ENCODE measurements at places on chromosomes 11 and 22.

GRCh38 chr11:87353771-87354345, 316.1 kb downstream of the TMEM135 start:
- no peak for DNase-seq

DNA sequence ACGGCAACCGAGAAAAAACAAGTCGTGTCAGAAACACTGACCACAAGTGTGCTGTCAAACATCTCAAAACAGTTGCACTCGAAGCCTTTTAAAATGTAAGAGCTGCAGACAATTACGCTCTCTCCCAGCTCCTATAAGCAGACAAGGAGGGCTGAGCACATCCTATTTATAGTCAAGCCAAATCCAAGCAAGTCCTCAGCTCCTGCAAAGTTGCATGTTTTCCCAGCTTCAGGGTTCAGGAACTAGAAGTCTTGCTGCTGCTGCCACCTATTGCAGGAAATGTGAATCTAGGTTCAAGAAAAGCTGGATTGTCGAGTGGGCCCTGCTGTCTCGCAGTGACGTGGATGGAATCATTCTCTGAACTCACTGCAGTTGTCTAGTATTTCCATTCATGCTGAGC, 15.5 kb downstream of the EFCAB6 start:
- DNase-seq, result peak; percentile 53

DNA sequence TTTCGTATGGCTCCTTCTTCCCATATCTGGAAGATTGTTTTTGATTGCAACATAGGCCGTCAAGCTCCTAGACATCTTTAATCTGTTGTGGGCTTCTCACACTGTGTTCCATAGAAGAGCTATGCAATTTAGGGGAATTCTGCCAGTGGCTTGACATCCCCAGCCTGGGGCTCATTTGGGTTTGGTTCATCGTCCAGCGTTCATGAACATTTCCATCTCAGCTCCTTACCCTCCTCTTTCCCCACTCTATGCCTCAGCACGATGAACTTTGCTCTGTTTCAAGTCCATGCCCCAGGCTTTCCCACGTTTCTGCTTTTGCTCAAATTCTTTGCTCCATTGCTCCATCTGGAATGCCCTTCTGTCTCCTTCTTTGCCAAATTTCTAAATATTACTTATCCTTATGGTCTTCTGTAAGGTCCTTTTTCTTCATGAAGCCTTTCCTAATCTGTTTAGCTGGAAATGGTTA, 26.1 kb upstream of the CLMP start:
- DNase-seq, result no peak

DNA sequence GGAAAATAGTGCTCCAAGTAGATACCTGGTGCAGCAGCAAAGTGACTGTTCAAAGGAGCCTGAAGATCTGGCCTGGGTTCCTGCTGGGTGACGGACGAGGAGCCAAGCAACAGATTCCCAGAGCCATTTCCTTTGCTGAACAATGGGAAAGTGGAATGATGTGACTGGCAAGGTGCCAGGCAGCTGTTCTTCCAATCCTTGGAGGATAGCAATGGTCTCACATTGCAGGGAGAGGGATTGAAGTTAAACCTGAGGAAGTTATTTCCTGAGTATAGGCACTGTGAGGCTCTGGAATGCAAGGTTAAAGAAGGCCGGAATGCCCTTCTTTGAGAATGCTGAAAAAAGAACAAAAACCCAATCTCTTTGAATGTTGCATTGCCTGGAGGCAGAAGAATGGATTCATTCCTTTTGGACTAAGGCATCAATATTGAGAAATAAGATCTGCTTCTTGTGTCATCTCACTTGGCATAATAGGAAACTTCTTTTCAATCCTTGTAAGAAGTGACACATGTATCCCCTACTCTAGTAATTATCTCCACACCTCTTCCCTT, 223.8 kb downstream of the BLID start:
- DNase-seq, result peak; percentile 85

DNA sequence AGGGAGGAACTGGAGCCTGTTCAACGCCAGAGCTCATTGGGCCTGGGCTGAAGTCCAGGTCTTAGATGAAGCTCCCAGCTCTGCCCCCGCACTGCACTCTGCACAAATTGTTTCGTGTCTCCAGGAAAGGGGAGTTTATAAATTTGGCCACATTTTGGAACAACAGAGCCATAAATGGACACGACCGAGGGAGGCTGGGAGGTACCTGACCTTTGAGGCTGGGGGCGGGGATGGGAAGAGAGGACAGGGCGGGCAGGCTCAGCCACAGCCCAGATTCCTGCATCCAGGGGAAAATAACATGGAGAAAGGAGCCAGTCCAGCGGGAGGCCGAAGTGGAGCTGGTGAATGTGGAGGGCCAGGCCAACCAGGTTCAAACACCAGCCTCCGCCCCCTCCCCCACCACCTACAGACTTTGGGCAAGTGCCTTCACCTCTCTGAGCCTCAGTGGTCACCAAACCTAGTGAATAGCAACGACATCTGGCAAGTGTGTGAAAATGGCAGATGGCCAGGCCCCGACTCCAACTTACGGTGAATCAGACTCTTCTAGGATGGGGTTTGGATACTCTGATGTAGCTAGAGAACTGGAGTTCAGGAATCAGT, 36.8 kb upstream of the SMTN start:
- DNase-seq, result peak; percentile 41

DNA sequence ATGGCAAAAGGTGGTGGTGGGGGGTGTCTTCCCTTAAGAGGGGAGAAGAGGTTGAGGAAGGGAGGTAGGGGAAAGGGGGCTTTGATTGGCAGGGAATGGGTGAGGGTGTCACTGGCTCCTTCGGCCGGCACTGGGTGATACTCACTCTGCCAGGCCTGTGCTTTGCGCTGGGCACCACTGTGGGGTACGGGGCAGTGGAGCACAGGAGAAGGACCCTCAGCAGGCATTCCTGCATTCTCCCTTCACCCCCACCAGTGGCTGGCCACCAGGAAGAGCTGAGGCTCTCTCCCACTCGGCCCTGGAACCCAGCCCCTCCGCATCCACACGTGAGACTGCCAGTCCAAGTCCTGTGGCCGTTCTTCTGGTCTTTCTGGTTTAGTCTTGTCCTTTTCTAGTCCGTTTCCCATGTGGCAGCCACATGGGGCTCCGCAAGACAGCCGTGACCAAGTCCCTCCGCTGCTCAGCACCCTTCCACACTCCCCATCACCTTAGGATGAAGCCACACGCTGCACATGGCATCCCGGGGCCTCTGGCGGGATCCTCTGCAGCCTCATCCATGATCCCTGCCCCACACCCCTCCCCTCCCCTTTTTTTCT, 8.0 kb downstream of the CAPN5 start:
- no peak for DNase-seq

- DNase-seq, result peak; percentile 92
Measured at GRCh38 chr11:102111011-102111786, 952 bp downstream of the YAP1 start.

- DNase-seq, result peak; percentile 4
Measured at GRCh38 chr22:38653741-38654140, 2.5 kb downstream of the FAM227A start.

DNA sequence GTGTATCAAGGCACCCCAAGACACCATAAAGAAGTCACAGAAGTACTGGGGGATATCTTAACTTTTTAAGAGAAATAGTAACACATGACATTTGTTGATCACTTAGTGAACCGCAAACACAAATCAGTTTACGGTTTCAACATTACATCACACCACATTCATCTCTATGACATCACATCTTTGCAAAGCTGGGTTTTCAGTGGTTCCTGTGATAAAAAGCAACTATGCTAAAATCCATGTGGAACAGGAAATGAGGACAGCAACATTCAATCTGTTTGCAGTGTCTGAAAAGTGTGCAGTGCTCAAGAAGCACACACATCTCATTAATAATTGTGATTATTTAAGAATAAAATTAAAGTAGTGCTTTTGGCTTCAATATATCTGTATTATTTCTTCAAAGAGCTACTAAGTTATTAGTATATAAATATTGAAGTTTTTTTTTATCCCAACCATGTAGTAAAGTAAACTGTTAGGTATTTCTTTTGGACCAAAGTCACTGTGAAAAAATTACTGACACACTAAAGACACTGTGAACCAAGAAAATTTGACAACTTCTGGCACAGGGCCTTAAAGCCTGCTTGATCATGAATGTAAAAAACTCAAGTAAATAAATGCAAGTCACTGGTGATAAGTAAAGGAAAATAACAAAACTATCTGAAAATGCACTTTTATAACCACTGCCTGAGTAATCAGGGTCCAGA, 156.0 kb upstream of the SOX6 start:
- peak; percentile 12 for DNase-seq

GRCh38 chr11:99571094-99571493, 550.3 kb downstream of the CNTN5 start:
- no peak for DNase-seq

GRCh38 chr22:23682827-23683355, 7.9 kb upstream of the RGL4 start:
- no peak for DNase-seq

DNA sequence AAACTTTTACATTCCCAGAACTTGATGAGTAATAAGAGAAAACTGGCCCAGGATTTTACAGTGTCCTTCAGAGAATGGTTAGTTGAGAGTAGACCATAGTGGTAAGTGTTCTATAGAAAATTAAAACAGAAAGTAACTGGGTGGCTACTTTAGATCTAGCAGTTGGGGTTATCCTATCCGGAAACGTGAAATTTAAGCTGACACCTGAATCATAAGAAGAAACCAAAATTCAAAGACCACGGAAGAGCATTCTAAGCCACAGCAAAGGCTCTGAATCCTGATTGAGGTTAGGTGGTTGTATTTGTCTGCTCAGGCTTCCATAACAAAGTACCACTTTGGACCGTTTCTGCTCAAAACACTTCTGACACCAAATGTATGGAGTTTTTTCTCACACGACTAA, 34.0 kb downstream of the TTC17 start:
- DNase-seq, result no peak

GRCh38 chr11:117984476-117984875, 1.7 kb upstream of the IL10RA start:
- DNase-seq, result no peak

GRCh38 chr11:30861064-30861463, 274.9 kb upstream of the MPPED2 start:
- no peak for DNase-seq

DNA sequence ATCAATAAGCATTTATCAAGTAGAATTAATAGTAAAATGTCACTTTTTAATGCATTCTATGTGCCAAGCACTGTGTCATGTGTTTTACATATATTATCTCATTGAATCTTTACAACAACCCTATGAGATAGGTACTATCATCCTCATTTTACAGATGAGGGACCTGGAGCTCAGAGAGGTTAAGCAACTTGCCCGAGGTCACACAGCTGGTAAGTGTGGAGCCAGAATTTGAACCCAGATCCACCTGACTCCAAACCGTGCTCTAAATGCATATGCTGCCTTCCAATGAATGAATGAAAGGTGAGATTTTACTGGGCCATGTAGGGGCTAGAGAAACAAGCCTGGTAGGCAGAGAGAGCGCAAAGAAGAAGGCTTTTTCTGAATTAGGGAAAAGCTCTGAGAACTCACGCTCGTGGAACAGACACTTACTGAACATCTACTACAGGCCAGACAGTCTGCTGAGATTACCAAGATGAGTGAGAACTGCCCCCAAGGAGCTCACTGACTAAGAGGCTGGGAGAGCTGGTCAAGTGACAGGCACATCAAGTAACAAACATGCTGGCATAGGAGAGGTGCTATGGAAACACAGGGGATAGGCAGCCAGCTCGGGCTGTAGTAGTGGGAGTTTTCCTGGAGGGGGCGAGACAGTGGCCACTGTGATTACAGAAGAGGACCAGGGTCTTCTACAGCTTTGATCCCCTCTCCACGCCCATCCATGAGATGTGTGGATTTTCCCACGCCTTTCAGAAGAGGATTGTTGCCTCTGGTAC, 4.4 kb downstream of the ABCG4 start:
- DNase-seq, result no peak

GRCh38 chr11:118027694-118028093, 41.5 kb downstream of the IL10RA start:
- DNase-seq, result no peak

DNA sequence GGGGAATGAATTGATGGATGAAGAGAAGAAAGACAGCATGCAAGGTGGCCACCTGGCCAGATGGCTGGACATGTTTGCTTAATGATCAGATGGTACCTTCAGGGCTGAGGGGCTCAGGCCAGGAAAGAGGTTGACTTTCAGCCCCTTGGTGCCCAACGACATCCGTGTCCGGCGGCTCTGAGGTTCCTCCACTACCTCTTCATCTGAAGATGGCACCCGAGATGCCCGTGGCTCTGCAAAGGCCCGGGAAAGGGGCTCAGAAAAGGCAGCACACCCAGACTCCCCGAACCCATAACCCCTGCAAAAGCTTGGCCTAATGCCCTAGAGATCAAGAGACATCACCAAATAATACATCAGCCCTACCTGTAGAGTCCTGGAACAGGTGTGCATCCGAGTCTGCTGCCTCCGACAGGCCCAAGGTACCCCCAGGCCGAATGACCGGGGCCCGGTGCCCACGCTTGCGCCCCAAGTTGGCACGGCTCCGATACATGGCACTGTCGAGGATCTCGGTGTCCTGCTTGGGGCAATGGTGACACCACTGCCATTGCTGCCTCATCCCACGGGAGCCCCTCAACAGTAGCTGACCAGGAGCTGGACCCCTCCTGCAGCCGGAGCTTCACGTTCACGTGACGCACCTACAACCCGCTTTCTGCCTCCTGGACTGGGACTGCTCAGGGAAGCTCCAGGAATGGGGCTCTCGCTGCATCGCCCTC, 22.9 kb downstream of the TNKS1BP1 start:
- DNase-seq, result no peak

DNA sequence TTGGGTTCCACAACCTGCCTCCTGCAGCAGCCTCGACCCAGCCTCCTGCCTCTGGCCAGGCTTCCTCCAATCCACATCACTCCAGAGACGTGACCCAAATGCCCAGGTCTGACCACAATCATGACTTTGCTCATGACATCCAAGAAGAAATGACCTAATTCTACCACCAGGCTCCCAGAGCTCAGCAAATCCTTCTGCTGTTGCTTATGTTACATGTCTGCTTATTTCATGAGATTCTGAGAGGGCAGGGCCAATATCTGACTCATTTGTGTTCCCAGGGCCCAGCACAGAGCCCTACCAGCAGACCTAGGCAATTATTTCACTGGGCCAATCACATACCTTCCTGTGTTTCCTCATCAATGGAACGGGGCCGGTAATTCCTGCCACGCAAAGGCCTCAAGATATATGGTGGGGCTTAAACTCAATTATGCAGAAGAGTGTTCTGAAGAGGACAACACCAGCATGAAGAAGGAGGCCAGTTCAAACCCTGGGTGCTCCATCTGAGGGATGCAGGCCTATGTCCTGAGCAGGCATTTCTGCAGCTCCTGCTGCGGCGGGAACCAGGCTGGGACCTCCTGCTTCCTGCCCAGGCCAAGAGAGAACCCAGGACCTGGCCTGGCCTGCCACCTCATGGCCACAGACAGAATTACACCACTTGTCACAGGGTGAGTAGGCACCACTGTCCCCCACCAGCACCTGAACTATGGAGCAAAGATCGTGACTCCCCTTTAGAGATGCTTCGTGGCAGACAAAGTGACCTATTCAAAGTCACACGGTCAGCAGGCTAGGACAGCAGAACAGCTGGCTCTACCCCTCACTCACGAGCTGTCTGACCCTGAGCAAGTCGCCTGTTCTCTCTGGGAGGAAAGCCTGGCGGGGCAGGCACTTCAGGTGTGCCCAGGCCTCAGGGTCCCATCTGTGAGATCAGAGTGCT, 5.9 kb downstream of the CENPM start:
- DNase-seq, result peak; percentile 76

Data from fibroblast of skin of right biceps (primary cell).